ENCODE measurements at places on chromosomes 5 and 9.

DNA sequence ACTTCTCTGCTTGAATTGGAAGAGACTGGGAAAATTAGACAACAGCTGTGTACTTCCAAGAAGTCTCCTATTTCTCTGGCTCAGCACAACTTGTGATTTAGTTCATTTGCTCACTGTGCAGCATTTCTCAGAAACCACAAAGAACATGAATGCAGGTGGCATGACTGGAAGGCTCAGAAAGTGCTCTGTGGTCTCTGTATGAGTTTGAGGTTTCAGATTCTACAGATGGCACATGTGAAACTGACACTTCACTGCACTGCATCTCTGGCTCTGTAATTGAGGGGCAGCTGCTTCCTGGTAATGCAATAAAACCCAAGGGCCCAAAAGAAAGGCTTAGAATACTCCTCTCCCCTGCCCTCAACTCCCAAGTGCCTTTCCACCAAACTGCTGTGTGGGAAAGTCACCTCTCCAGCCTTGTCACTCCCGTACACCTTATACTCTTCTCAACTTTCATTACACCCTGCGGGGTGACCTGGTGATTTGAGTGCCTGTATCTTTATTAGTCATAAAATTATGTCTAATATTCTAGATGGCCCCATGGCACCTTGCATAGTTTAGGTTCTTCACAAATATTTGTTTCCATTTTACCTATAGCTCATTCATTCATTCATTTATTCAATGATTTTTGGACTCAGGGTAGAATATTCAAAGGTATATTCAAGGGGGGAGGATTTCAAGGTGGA lies 82.5 kb downstream of the ESM1 start:
- peak; percentile 92 for DNase-seq

DNA sequence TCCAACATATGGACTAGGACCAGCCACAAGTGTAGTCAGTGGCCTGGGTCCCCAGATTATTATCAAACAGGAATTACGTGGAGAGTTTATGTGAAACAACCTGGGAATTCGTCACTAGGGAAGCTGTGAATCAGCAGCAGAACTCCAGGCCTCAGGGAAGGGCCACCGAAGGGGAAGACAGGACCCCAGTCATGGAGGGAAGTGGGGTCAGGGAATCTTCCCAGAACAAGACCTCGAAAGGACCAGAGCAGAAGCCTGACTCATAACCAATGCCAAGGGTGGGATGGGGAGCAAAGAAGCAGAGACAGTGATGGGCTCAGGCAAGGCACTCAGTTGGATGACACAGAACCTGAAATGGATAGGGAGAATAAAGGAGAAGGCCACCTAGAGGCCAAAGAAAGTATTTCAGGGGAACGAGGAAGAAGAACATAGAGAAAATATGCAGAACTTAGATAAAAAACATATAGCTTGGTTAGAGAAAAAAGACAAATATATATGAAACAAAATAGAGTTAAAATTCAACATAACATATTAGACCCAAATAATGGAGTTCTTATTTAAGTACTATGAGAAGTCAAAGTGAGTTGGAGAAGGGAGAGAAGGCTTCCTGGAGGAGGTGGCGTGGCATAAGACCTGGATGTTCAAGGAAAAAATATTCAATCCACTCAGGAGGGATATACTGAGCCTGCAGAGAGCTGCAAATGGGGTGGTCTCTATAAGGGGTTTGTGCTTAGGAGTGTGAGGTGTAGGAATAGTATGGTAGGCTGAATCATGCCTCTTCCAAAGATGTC lies 66.7 kb upstream of the CAST start:
- no peak for DNase-seq

GRCh38 chr9:7636838-7637467 lies 162.6 kb downstream of the DMAC1 start:
- no peak for DNase-seq

DNA sequence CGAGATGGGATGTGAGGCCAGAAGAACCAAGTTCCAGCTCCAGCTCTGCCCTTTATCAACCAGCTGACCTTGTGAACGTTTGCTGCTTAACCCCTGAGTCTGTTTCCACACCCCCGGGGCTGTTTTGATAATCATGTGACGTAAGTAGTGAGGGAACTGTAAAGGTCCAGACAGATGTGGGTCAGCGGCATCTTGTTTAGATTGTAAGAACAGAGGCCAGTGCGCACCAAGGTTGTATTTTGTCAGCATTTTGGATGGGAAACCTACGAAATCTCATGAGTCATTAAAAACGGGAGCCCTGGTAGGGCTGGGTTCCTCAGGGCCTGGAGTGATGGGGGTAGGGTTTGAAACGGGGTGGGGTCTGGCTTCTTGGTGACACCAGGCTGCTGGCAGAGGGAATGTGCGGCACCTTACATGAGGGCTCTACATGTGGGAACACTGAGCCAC lies 13.8 kb upstream of the COL15A1 start:
- no peak for DNase-seq

- DNase-seq: no peak
These were observed 428.8 kb upstream of the CLINT1 start for GRCh38 chr5:158287643-158288271.

- DNase-seq: no peak
These were observed 132.8 kb downstream of the CPLANE1 start for GRCh38 chr5:37116359-37116758.

- DNase-seq: no peak
These were observed 84.9 kb upstream of the PTGER4 start for GRCh38 chr5:40594811-40595210.

GRCh38 chr5:173238312-173239232 lies 3.6 kb upstream of the NKX2-5 start:
- DNase-seq: no peak

DNA sequence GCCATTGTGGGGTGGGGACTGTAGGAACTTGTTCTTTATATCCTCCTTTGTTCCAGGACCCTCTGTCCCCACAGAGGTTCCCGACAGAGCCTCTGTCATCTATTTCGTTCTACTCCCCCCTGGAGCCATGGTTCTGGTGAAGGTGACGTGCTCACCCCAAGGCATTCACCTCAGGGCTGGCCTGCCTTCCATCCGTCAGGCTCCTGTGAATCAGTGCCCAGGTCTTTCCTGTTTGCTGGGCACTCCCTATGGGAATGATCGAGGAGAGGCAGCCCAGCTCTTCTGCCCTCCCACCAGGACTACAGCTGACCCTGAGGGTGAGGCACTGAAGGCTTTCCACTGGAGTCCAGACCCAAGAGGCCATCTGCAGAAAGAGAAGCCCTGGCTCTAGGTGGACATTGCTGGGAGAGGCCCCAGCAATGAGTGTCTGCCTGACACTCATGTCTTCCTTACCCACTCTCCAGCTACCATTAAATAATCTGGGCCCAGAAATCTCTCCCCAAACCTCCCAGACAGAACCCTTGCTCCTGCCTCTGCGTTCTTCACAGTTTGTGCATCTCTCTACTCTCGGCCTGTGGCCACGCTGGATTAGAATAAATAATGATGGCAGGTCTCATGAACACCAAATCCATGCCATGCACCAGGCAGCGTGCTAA lies 214.2 kb downstream of the FSTL4 start:
- no peak for DNase-seq

DNA sequence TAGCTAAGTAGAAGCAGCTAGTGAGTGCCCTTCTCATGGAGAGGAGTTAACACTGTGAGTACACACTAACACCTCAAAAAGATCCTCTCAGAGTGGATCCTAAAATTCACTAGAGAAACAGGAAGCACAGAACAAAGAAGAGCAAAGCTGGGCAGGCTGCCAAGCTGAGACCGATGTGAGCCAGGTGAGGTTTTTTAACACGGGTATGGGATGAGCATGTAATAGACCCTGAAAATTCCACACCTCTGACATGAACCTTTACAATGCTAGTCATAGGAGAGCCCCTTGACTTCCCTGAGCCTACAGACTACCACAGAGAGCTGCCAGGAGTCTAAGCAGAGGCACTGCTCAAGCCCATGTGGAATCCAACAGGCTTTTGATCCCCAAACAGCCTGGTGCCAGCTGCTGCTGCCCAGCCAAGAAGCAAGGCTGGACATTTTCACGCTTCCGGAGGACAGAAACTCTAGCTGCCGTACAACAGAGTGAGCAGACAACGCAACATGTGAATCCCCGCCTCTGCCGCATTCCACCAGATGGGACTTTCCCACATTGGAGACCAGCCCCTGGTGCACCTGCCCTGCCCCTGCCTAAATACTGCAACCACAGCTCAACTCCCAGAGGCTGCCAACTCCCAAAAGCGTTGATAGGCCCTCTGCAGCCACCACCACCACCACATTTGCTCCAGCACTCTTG lies 280.8 kb downstream of the CDH10 start:
- no peak for DNase-seq

GRCh38 chr9:35605351-35606137 lies 482 bp downstream of the TESK1 start:
- peak; percentile 37 for DNase-seq

GRCh38 chr9:24901319-24901718 lies 355.6 kb upstream of the IZUMO3 start:
- no peak for DNase-seq

- DNase-seq: no peak
These were observed 105.8 kb downstream of the EFNA5 start for GRCh38 chr5:107564931-107565372.

- DNase-seq: no peak
These were observed 268.1 kb downstream of the NSG2 start for GRCh38 chr5:174313615-174314014.

DNA sequence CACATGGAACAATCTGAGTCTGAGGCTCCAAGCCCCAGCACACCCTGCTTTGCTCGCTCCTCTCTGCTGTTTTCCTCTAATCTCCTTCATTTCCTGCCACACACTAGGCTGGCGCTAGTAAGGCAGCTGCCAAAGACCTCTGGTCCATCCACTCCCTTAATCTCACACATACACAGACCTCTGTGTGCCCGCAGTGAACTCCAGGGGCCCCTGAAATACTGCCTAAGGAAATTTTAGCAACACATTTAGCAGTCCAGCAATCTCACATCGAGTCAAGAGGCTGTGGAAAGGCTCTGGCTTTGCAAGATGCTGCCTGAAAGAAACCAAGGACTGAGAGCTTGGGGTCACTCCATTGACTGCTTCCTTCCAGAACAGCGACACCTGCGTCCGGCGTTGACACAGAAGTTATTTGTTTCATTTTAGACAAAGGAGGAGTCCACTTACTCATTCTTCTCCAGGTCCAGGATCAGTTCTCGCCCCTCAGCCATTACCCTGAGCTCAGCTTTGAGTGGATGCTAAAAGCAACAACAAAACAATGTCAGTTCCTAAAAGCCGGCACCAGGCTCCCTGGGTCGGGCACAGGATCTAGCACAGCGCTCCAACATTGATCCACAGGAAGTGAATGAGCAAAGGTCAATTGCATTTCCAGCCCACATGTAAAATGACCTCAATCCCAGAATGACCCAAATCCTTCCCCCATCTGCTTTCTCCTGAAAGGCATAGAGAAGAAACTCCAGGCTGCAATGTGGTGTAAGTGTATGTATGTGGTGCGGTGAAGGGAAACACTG lies 11.5 kb downstream of the ADAM19 start:
- no peak for DNase-seq

DNA sequence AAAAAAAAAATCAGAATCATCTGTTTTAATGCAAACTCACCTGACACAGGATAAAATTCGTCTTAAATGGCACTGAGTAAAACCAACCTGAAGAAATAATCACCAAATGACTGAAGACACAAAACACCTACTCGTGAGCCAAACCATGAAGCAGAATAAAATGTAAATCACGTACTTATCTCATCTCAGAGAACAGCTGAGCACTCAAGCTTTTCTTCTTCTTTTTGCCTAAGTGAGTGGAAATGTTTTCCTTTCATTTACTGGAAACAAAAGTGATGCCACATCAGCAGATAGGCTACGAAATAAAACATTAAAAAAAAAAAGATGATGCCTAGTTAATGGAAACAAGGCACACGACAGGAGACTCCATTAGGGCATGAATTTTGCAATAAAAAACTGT lies 36.4 kb downstream of the ATPSCKMT start:
- DNase-seq: no peak

- DNase-seq: no peak
These were observed 71.2 kb upstream of the TAF1L start for GRCh38 chr9:32706725-32707100.

DNA sequence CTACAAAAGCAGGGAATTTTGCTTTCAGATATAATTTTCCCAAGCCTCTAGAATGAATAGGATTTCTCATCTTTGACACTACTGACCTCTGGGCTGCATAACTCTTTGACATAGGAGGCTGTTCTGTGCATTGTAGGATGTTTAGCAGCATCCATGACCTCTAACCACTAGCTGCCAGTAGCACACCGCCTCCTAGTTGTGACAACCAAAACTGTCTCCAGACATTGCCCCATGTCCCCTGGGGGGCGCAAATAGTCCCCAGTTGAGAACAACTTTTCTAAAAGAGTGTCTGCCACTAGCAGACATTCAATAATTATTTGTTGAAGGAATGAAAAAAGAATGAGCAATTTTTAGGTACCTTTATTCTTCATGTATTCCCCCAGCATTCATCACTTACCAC lies 51.8 kb downstream of the POU4F3 start:
- DNase-seq: no peak

GRCh38 chr9:89042984-89043383 lies 51.7 kb downstream of the S1PR3 start:
- DNase-seq: no peak

DNA sequence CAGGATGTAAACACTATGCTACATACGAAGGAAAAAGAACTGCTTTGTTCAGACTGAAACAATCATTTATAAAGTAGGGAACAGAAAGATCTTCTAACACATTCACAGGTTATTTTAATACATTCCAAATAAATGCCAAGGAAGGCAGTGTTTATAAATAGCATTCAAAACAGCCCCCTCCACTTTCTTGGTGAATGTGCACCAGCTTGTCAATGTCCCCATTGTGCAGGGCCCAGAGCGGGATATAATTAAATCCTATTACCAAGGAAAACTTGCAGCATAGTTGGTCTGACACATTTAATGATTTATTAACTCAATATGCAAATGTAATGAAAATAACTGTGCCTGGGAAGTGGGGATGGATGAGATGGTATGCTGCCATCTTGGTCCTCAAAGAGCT lies 135.9 kb upstream of the RAD23B start:
- no peak for DNase-seq

GRCh38 chr5:143182901-143183820 lies 220.3 kb downstream of the NR3C1 start:
- no peak for DNase-seq

DNA sequence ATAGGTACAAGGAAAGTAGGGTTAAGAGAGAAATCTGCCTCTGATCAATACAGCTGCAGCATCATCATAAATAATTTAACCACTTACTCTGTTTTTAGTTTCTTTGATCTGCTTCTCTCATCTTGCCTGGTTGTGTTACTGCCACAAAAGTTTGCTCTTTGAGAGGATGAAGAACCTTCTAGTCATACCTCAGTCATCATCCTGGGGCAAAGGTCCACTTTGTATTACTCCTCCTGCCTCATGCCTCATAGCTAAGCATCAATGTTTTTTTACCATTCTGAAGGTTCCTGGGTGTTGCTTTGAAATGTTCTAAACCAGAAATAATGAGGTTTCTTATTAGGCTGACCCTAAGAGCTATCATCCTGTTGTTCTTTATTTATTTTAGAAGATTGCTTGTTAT lies 17.1 kb upstream of the TRIM36 start:
- no peak for DNase-seq

Measured in NCI-H524 (cell line).